ENCODE measurements at places on chromosomes 6 and 20.

DNA sequence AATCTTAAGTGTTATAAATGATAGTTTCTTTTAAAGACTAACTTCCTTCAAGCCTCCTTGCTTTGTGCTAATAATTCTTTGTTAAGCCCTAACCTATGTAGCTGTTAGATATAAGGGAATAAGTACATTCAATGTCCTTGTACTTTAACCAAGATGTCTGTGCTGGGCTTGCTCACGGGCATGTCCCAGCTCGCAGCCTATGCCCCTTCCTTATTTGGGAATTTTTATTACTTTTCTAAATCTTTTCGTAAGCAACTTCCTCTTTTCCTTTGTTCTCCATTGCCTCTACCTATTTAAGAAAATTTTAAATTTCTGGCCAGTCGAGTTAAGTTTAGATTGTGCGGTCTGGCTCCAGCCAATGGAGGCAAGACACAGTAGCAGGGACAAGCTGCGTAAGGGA lies 26.0 kb upstream of the CDK19 start:
- DNase-seq: no peak

- DNase-seq: no peak
Observed at GRCh38 chr6:115712291-115712961, 348.3 kb downstream of the FRK start.

DNA sequence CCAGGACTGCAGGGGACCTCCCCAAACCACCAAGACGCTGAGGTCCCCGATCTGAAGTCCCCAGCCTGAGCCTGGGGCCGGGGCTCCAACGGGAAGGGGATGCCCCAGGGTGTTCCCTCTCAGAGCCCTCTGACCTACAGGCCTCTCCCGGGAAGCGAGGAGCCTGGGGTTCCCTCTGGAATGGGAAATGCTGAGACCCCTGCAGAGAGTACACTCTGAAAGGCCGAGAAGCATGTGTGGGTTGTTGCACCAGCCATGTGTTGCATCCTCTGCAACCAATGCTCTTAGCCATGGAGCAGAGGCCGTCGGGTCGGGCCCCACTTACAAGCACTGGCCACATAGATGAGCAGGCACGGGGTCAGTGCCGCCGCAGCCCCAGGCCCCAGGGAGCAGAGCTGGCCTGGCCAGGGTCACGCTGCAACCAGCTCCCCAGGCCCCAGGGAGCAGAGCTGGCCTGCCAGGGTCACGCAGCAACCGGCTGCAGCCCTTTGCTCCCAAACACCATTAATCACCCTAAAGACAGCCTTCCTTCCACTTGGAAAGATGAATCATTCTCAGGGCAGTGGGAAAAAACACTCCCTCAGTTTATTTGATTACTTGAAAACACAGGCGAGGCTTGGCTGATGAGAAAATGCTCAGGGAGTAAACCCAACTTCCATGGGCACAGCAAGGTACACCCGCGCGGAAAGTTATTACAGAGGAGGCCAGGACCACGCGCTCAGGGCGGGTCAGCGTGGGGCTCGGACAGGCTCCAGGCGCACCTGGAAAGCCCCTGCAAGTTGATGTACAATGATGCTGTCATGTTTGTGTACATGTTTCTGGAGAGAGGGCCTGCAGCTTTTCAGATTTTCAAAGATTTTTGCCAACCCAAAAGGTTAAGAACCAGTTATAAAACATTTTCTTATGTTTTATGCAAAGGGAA lies 78.0 kb upstream of the AFDN start:
- DNase-seq: no peak

- no peak for DNase-seq
Observed at GRCh38 chr6:106102967-106103727, 17.0 kb downstream of the PRDM1 start.

DNA sequence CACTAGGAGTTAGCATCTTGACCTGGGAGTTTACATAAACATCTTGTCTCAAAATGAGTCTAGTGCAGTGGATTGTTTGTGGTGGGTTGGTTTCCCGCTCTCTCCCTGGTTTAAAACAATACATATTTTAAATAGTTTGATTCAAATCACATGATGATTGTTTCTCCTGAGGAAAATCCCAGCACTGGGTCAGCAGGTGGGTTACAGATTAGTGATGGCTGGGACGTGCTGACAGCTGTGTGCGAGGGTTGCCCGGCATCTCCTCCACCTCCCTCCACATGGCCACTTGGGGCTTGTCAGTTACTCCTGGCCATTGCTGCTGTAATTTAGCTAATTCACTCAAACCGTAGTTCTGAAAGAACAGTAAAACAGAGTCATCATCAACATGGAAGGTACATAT lies 306.4 kb upstream of the CITED2 start:
- DNase-seq: no peak

DNA sequence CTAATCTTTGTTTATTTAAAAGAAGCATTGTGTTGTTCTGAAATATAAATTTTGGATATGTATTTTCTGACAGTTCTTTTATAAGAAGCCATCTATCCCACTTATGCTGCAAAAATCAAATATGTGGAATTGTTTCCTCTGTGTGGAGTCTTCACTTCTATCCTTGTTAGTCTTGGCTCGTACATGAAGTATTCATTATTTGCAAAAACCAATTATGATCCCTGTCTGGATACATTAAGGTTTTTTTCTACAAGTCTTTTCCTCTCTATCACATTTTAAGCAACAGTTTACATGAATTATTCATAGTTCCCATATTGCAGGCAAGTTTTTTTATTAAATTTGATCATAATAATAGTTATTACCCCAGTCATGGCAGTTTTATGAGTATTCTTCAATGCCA lies 490.8 kb upstream of the GJE1 start:
- DNase-seq: no peak

DNA sequence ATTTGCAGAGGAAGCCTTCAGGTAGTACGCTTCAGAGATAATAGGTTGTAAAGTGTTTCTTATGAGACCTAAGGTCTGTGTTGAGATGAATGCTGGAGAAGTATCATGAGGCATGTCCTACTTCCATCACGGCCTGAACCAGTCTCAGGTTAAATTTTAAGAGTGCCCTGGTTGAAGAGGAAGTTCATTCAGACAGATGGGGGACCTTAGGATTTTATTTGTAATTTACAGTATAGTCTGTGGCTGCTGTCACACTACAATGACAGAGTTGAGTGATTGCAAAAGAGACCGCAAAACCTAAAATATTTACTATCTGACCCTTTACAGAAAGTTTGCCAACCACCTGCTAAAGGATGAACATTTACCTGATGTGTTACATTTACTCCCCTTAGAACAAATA lies 70.9 kb downstream of the UST start:
- no peak for DNase-seq

DNA sequence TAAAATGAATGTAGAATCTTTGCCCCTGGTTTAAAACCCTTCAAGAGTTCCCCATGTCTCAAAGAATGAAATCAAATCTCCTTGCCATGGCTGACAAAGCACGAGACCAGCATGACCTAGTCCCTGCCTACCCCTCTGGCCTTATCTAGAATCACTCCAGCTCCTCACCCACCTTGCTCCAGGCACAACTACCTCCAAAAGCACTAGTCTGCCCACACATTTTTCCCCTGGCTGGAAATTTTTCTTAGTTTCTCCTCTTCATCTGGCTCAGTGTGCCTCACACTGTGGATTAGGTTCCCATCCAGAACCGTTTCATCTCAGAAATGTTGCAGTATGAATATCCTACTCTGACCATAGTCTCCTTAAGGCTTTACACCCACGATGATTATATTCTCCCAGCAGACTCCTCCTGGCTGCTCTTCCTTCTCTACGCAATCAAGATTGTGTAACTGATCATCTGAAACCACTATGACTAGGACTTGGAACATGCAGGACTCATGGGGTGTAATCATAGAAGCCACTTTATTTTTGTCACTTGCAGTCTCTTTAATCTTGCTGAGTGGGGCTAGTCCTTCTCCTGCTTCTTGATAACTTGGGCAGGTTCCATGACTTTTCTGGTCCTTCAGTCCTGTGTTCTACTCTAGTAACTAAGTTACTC lies 7.8 kb upstream of the MRS2 start:
- no peak for DNase-seq

GRCh38 chr6:37822851-37823682 lies 3.5 kb downstream of the ZFAND3 start:
- DNase-seq: no peak

GRCh38 chr6:165616116-165616515 lies 46.9 kb downstream of the PDE10A start:
- no peak for DNase-seq

GRCh38 chr20:41540918-41541317 lies 77.3 kb downstream of the CHD6 start:
- DNase-seq: no peak

DNA sequence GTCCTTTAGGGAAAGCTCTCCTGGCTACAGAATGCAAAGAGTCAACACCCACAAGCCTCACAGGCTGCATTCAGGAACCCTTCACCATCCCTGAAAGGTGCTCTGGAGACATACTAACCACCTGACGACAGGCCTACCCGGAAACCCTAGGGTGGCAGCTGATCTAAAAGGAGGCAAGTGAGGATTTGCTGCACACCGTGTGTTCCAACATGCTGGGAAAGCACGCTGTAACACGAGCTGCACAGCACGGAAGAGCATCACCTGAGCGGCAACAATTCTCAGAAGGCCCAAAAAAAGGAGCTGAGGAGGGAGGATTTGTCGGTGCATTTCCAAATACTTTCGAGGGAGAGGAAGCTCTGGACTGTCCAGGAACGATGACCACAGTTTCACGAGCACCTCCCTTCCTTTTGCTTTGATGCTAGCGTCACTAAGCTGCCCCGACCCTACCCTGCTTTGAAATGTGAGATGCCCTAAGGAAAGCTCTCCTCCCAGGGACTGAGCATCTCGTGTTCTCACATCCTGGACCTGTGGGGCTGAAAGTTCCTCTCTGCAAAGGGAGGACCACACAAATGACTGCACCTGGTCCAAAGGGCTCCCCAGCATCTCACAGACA lies 87.0 kb downstream of the PPP1R3G start:
- peak; percentile 19 for DNase-seq

GRCh38 chr20:44589537-44589936 lies 7.2 kb downstream of the PKIG start:
- DNase-seq: no peak

DNA sequence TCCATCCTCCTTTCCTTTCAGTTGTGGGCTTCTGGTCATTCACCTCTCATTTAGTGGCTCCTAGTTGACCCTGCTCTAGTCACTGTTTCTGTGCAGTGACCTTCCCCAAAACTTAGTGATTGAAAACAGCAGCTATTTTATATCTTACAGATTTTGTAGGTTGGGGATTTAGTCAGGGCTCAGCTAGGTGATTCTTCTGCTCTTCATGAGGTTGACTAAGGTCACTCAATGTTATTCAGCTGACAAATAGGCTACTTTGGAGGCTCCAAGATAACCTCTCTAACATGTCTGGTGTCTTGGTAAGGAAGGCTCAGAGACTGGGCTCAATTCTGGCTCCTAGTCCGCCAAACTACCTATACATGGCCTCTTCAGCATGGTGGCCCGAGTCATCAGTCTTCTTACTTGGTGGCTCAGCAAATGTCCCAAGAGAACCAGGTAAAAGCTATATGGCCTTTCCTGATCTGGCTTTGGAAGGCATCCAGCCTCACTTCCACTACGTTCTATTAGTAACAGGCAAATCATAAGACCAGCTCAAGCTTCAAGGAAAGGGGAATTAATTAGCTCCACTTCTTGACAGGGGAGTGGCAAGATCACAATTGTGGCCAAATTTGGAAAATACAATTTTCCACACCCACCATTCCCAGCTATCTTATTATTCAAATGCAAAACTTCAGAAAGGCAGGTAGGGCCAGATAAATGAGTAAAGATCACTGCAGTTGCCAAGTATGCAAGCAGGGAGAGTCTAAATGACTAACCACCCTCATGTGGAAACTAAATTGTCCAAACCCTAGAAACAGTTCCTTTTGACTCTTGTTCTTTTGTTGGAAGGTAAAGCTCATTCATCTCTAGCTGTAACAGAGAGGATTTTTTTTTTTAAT lies 50.5 kb upstream of the LTV1 start:
- DNase-seq: no peak

DNA sequence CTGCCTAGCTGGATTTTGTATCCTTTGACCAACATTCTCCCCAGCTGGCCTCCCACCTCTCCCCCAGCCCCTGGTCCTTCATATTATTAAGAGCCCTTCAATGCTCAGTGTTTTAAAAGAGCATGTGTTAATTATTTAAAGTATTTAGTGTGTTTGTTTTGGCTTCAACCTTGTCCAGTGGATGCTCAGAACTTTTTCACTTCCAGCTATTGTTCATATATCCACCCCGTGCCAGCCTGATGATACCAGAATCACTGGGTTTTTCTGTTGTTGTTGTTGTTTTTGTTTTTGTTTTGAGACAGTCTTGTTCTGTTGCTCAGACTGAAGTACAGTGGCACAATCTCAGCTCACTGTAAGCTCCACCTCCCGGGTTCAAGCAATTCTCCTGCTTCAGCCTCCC lies 30.4 kb upstream of the SNX9 start:
- DNase-seq: no peak

GRCh38 chr6:100246206-100246605 lies 218.5 kb downstream of the SIM1 start:
- DNase-seq: no peak

- DNase-seq: no peak
Observed at GRCh38 chr6:42790549-42791181, 8.8 kb downstream of the BICRAL start.

GRCh38 chr20:24634855-24635254 lies 165.4 kb downstream of the SYNDIG1 start:
- no peak for DNase-seq

DNA sequence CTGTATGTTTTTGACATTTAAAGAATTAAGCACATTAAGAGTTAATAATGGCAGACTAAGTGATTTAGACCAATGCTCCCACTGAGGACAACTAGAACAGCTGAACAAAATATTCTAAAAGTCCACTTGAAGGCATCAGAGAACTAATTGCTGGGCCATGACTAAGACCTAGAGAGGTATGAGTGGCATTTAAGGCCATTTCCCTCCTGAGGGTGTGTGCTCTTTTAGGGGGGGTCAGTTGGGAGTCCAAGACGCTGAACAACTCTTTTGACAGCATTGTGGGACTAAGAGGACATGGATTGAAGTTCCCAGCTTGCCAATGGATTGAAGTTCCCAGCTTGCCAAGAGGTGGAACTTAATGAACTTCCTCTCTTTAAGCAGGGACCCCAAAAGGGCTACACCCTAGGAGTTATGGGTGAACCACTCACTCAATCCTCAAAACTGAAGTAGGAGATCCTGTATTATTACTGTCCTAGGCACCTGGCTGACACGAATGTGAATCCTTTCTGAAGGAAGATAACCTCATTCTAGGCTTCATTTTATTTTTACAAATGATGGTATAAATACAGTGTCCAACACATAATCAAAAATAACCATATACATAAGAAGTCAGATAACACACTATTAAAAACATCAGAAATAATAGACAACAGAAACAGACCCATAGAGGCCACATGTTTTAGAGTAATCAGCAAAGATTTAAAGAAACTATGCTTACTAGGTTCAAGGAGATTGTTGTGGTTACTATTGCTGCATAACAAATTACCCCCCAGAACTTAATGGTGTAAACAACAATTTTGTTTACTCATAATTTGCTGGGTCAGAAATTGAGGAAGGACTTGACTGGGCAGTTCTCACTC lies 175.1 kb downstream of the VEGFA start:
- DNase-seq: no peak

GRCh38 chr6:67914419-67914818 lies 720.7 kb upstream of the ADGRB3 start:
- no peak for DNase-seq

All from NCI-H187 (cell line).